ENCODE measurements at places on chromosomes 1 and 21.

DNA sequence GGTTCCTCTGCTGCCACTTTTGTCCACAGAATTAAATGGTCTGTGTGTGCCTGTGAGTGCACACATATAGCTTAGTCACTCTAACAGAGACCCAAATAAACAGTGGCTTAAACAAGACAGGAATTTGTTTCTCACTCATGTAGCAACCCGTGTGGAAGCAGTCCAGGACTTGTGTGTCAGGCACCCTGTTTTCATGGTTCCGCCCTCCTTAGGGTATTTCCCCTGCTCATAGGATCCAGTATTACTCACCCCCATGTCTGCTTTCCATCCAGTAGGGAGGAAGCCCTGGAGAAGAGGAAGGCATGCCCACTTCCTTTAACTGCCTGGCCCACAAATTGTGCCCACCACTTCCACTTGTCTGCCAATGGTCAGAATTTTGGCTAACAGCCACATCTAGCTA is 41.3 kb upstream of the TACSTD2 start:
- DNase-seq: peak; percentile 89

DNA sequence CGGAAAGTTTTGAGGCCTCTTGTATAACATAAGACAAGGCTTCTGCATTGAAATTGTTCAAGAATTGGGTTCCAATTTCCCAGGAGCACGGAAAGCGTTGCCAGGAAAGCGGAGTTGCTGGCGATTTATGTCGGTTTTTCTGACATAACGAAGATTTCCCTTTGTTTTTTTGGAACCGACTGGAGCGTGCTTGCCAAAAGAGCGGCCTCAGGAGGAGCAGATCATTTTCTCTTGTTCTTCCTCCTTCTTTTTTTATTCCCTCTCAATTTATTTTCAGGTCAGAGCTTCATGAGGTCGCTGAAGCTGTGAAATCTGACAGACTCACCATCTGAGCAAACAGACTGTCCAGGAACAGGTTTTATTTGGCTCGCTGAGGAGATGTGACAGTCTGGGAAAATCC is 275.5 kb downstream of the CAMTA1 start:
- DNase-seq: no peak

DNA sequence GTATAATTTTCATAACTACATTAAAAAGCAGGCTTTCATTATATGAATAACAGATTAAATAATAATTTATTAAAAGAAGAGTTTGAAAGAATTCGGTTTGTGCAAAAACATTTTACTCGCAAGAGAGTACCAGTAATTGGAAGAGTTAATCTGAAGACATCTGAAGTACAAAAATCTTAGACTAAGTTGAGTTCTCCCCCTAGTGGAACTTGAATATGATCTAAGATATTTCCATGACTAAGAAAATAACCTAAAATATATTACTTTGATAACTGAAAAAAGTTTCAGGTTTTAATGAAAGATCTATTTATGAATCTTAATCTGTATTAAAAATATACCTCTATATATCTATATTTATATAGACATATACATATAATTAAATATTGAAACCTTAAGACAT is 112.5 kb upstream of the GFI1 start:
- no peak for DNase-seq

DNA sequence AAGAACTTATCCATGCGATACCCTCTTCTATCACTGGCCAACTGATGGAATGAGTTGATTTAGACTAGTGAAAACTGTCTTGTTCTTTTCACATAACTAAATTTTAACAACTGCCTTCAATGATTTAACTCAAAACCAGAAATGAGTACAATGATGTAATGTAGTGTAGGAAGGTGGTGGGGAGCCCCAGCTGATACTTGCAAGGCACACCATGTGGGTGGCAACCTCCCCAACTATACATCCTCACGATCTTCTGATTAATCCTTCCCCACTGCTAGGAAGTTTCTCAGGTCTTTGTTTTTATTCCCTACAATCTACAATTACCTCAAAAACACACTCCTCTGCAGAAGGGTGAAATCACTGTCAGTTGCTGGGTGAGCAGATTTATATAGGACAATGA is 100.7 kb downstream of the KCTD3 start:
- no peak for DNase-seq

DNA sequence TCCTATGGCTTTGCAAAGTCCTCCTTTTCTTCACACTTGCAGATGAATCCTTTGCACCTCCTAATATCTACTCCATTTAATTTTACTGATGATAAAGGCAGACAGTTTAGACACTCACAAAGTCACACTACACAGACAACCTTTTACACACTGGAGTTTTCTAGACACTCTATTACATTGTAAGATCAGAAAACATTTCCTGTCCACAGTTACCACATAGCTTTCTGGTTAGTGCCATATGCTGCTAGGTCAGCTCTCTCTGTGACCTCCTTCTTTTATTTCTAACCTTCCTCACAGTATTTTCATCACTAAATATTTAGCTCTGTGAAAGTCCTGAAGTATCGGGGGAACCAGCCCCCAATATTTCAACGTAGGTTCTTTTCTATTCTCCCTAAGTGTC is 5.1 kb downstream of the SH2D1B start:
- no peak for DNase-seq
